Foreskin keratinocyte (primary cell): ENCODE measurements at places on chromosomes 11 and 22. TPM values are rescaled to one million over a fixed set of nuclear protein-coding genes. Genes with fewer than 3 reads are reported as not detected.

The SEPTIN3 gene
- 0.06 TPM in 2 replicates for polyA plus RNA-seq

The MMP10 gene
- polyA plus RNA-seq = 1.8 and 4.4 TPM in 2 replicates

The UCP2 gene
- polyA plus RNA-seq = 1.0 and 1.2 TPM in 2 replicates

The RBX1 gene
- 130 TPM in 2 replicates for polyA plus RNA-seq

The OR8G1 gene
- not detected in 2 replicates for polyA plus RNA-seq

The IGLL1 gene
- polyA plus RNA-seq = not detected in 2 replicates

The RNF215 gene
- 8.2 and 9.4 TPM in 2 replicates for polyA plus RNA-seq

- peak; percentile 34 for DNase-seq
These were observed 19.5 kb downstream of the BLID start for GRCh38 chr11:122096272-122097112.

DNA sequence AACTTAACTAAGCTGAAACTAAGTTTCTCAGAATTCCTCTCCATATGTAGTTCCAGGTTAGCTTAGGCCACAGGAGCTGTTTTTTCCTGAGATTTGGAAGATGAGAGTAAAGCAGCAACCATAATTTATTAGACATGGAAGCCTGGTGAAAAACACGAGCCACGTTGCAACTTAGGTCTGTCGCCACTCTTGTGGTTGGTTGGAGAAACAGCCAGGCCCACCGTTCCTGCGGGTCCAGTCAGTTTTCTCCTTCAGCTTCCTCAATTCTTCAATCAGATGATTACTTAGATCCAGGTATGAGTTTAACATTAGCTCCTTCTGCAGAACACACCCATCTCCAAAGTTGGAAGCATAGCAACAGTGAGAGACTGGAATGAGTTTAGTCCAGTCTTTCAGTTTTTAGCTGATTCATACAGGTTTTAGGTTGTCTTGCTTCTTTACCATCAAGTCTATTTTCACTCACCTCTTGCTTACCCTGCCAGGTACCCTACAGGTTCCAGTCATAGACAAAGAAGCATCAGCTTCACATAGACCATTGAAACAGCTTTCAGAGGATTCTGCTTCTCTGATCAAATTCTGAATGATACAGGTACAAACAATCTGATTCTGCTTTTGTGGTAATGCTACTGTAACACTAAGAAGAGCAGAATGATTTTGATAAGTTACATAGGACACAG lies 18.6 kb downstream of the CASP12 start:
- DNase-seq = no peak

- DNase-seq = no peak
These were observed 20.4 kb downstream of the RNF141 start for GRCh38 chr11:10520562-10520961.

- DNase-seq = no peak
These were observed 16.3 kb upstream of the ARFGAP3 start for GRCh38 chr22:42873356-42873755.

DNA sequence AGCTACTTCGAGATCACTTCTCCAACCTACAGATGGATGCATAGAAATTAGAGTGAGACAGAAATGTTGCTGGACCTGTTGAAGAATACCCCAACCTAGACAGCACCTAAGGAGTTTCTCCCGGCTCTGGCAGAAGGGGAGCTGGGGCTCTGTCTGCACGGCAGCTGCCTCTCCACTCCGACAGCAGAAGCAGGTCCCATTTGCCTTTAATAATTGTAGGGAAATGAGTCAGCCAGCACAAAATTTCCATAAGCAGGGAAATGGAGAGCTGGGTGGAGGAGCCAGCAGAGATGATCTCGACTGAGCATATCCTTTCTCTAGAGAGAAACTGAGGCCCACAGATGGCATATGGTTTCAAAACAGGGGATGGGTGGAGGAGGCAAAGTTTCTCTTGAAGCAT lies 80.1 kb downstream of the EFCAB6 start:
- DNase-seq = no peak

DNA sequence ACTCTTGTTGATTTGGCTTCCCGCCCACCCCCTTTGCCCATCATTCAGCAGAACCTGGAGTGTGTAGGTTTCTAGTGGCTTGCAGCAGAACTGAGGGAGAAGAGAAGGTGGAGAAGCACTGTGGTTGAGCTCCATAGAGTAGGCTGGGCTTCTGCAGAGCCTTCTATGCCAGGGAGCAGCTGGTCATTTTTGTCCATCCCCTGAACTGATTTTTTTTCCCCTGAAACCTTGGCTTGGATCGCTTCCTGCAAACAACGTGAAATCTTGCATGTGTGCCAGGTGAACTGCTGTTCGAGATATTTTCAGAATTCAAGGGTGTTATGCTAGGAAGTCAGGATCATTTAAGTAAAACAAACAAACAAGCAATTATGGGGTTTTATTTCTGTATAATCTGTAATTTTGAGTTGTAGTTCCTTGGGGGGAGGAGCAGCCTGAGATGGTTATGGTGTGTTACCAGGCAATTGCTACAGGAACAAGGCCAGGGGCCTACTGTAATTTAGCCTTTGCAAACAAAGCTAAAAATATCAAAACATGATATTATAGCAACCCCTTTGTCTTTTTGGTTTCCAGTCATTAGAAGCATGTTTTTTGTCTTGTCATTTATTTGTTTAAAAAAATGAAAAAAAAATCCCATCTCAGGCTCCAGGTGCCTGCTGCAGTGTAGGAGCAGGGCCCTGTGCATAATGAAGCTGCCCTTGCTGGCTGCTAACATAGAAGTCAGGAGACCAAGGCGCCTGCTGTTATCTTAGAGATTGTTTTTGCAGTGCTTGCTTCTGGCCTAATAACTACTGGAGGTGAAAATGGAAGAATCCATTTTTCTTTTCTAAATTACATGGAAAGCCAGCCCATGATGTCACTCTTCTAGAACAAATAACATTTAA lies 152.4 kb upstream of the TTC12 start:
- DNase-seq = no peak

DNA sequence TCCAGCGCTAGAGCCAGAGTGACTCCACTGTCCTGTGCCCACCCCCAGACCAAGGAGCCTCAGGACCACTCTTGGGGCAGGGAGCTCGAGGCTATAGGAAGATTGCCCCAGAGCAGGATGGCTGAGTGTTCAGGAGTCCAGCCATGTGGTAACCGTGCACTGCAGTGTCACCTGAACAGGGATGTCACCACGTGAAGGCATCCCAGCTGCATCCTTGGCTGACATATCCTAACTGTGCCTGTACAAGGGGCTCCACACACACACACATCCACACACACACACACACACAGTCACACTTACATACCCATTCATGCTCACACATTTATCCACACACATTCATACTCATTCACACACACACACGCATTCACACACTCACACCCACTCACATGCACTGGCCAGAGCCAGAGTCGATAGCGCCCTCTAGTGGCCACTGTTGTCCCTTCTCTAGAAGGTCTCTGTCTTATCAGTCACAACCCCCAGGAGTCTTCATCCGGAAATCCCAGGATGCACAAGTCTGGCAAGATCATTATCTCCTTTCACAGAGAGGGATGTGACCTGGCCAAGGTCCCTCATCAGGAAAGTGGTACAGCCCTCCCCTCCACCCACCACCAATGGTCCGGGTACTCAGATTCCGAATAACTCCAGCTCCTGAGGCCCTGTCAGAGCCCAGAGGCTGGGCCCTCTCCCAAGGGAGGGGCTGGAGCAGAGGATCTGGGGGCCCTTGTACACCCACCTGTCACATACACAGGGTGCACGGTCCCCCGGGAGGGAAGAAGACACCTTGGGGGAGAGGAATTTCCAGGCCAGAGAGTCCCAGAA lies 55.1 kb downstream of the IGLL5 start:
- DNase-seq = peak; percentile 17

GRCh38 chr11:132734217-132734616 lies 798.1 kb downstream of the OPCML start:
- DNase-seq = peak; percentile 97

- DNase-seq = no peak
These were observed 55.3 kb upstream of the FBXO3 start for GRCh38 chr11:33829430-33830141.

DNA sequence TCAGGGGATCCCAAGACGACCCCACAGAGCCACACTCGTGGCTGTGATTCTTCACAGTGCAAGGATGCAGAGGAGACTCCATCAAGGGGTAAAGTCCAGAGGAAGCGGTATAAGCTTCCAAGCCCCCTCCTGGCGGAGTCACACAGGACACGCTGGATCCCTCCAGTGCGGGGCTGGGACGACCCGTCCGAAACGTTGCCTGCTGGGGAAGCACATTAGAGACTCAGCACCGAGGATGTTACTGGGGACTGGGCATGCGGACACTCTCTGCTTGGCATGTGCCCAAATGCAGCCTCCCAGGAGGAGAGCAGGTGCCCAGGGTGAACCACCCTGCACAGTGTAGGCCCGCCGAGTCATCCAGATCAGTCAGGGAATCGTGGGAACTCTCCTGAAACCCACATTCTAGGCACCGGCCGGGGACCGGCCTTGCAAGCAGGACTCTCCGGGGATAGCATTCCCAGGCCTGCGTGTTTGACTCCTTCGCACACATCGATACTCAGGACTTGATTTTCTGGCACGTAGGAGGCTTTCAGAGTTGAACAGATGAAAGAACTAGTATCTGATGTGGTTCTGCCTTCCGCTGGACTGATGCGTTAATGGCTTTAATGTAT lies 229.8 kb downstream of the TBC1D22A start:
- DNase-seq = no peak

GRCh38 chr22:32590556-32590955 lies 115.9 kb downstream of the FBXO7 start:
- DNase-seq = peak; percentile 45

DNA sequence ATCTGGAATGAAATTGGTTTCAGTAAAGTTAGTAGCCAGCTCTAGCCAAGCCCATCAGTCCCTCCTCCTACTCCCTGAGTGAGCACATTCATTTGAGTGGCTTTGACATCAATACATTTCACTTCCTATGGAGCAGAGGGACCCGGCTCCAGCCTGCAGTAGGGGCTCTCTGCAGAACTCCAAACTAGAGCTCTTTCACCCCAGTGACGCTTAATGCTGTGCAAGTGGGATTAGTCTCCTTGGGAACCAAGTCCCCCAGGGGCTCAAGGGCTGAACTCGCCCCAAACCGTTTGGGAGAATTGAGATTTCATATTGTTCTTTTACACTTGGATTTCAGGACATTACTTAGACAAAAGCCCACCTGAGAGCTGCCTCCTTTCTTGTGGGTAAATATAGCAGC lies 4.4 kb upstream of the FAM181B start:
- no peak for DNase-seq

GRCh38 chr11:124760806-124761205 lies 1.3 kb downstream of the ESAM start:
- no peak for DNase-seq

GRCh38 chr11:65559951-65560537 lies 1.9 kb upstream of the LTBP3 start:
- DNase-seq = peak; percentile 54

DNA sequence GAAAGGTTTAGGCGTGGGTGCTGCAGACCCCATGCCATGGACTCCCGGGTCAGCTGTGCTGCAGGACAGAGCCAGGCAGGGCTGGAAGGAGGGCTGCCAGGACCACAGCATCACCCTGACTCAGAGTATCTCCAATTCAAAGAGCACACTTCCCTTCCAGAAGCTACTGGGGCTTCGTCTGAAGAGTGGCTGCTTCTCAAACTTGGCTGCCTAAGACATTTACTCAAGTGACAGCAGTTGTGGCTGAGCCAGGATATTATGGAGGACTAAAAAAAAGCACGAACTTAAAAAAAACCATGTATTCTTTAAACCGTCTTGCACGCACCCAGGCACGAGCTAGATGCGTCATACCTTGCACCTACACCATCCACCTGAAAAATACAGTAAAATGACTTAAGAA lies 13.0 kb upstream of the BID start:
- DNase-seq = no peak

- DNase-seq = no peak
These were observed 245.4 kb downstream of the GRIK4 start for GRCh38 chr11:120756931-120757330.

GRCh38 chr11:65090628-65091027 lies 5.4 kb upstream of the VPS51 start:
- DNase-seq = no peak
